Stimulated activated CD8-positive, alpha-beta memory T cell treated with anti-CD3 and anti-CD28 coated beads, Interleukin-7, amount 100 ng/mL, for 1 hour (primary cell): ENCODE measurements at places on chromosomes 3 and 15.

DNA sequence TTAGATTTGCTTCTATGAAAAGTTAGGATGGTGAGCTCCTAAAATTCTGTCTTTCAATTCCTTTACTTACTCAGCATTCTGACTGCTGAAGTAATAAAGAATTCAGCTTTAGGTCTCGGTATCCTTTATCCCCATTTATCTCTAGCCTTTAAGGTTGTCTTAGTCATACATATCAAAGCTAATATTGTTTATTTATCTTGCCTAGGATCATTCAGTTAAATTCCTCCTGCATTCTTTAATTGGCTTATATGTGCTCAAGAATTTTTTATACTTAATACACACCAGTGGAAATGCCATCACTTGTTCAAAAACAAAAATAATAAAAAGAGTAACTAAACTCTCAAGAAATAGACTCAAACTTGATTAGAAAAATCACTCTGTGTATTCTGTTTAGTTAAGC, 507.0 kb downstream of the ZPLD1 start:
- DNase-seq: no peak

DNA sequence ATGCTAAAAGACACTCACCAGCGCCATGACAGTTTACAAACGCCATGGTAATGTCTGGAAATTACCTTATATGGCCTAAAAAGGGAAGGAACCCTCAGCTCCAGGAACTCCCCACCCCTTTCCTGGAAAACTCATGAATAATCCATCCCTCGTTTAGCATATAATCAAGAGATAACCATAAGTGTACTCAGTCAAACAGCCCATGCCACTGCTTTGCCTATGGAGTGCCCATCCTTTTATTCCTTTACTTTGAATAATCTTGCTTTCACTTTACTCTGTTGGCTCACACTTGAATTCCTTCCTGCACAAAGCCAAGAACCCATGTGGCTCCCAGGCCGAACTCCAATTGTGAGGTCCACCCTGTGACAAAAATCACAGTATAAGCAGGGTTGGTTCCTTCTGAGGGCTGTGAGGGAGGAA, 19.1 kb upstream of the FSTL1 start:
- DNase-seq: no peak

- no peak for DNase-seq
Measured at GRCh38 chr15:67776600-67776999, 48.7 kb upstream of the SKOR1 start.

GRCh38 chr3:44939581-44940036, 36.4 kb downstream of the ZDHHC3 start:
- DNase-seq: no peak

GRCh38 chr3:150402217-150402616, 5.9 kb upstream of the TSC22D2 start:
- DNase-seq: no peak

DNA sequence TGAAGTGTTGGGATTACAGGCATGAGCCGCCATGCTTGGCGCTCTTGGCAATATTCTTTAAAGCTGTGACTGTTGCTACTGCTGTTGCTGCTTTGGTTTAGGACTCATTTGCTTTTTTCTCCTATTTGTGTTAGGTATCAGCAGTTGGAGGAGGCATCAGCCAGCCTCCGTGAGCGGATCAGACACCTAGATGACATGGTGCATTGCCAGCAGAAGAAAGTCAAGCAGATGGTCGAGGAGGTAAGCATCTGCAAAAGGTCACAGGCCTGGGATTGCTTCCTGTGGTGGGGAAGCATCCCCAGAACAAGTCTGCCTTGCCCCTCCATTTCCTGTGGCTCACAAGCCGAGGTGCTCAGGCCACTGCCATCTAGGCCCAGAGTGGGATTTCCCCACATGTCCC, 47.6 kb downstream of the MYZAP start:
- DNase-seq: no peak

DNA sequence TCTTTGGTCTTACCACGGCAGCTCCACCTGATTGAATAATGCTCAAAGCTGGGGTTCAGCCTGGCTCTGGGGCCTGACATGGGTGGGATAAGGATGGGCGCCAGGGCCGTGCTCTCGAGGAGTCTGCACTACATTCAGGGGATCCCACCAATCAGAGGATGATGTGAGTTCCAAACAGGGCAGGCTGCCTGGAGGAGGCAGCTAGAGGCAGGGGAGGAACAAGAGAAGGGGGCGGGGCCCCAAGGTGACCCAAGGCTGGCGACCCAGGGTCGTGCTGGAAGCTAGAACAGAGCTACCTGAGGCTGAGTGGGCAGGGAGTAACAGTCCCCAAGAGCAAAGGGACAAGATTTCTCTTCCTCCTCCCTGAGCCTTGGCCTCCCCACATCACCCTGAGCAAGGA, 56.1 kb downstream of the PCSK6 start:
- DNase-seq: no peak

- DNase-seq: no peak
Measured at GRCh38 chr3:30294241-30294667, 312.1 kb upstream of the TGFBR2 start.

DNA sequence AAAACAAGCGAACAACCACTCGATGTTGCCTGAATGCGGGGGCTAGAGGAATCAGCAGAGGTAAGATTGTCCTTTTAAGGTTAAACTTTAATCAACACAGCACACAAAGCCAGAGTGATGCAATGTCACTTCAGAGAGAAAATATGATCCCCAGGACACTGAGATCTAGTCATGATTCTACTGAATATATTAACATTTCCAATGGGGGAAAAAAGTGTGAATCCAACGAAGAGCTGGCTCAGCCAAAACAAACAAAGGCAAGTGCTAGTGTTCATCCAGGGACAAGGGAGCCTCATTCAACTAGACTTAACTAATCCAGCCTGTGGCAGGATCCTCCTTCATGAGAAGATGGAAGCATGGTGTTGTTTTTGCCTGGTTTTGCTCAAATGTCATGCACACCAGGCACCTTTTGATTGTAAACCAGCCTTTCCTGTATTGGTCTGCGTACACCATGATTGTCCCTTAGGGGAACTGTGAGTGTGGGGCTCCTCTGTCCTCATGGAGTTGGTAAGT, 35.8 kb downstream of the SCG5 start:
- no peak for DNase-seq

GRCh38 chr15:38391191-38391590, 62.7 kb upstream of the FAM98B start:
- no peak for DNase-seq

DNA sequence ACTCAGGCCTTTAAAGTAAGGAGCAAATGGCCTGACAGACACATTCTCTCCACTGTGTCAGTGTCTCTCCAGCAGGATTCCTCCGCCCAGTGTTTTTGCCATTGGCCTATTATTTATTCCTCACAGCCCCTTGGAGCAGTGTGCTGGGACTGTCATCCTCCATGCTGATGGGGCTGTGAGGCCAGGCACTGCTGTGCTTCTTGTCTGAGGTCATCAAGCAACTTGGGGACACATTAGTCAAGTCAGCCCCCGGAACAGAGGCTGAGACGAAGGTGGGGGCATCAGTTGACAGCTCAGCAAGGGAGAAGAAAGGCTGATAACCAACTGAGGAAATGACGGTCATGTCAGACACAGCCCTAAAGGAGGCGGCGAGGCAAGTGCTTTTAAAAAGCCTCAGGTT, 67.4 kb downstream of the XXYLT1 start:
- DNase-seq: no peak

- DNase-seq: no peak
Measured at GRCh38 chr3:112759681-112760080, 87.0 kb downstream of the CD200R1L start.

GRCh38 chr15:90184786-90185704, 16.1 kb upstream of the SEMA4B start:
- DNase-seq: no peak

- DNase-seq: no peak
Measured at GRCh38 chr15:91694831-91695210, 158.7 kb upstream of the SLCO3A1 start.

- DNase-seq: no peak
Measured at GRCh38 chr3:32224016-32224516, 14.4 kb upstream of the CMTM8 start.

GRCh38 chr15:38975282-38975990, 410.8 kb upstream of the RASGRP1 start:
- no peak for DNase-seq

DNA sequence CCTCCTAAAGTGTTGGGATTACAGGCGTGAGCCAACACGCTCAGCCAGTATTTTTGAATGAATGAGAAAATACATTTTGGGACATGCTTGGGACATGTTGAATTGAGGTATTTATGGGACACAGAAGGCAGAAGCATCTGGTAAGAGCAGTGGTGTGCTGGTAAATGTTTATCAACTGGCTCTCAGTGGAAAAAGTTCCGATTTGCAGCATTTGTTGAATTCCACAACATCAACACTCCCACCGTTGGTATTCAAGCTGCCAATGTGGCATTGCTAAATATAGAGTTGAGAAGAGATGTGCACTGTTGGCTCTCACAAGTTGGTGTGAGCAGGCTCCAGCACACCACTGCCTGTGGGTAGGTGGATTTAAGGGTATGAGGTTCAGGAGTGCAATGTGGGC, 35.8 kb upstream of the LRRFIP2 start:
- DNase-seq: no peak

DNA sequence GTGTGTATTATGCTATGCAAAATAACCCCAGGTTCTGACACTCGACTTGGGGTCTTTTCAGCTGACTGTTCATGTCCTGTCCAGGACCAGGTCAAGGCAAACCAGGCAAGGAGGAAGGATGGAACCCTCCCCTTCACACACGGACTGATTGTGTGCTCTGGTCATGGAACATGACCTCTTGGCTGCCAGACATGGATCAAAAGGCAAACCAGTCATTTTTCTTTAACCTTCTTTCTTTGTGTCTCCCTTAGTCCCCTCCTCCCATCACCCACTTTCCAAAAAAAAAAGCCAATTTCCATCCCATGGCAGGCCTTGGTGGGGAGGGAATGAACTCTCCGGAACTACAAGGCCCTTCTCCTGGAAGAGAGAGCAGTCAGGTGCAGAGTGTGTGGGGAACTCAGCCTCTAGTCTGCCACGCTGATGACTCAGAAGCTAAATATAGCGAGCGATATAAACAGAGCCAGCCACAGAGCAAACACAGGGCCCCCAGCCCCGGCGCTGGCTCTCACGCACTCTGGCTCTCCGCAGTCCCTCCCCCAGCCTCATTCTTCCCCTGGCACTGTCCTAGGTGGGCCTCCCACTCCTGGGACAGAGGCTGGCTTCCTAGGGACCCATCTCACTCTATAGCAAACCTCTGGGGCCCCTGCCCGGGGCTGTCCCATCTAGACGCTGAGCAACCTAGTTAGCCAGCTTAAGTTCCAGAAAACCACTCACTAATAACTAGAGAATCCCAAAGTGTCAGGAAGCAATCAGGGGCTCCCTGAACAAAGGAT, 10.0 kb downstream of the BMF start:
- no peak for DNase-seq

DNA sequence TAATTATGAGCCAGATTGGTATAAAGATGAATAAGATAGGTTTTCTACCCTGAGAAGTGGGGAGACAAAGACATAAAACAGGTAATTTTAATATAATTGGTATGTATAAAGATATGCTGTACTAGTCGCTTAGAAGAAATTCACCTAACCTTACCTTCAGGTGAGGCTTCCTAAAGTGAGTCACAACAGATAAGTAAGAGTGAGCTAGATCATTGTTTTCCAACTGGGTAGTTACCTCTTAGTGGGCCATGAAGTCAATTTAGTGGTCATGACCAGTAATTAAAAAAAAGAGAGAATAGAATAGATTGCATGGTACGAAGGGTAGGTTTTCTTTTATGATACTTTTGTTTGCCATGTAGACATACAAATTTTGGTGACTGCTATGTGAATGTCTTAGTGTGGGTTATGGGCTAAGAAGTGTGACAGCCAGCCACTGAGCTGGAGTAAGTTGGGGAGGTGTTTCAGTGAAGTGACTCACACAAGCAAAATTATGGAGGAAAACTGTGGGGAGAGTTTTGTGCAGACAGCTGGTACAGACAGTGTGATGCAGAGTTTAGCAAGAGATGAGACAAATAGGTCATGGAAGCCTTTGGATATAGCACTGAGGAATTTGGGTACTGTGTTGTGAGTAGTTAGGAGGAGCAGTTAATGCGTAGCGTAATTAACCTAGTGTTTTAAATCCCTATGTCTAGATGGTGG, 8.2 kb downstream of the TRNT1 start:
- no peak for DNase-seq

- no peak for DNase-seq
Measured at GRCh38 chr3:153980252-153980590, 141.0 kb upstream of the ARHGEF26 start.

DNA sequence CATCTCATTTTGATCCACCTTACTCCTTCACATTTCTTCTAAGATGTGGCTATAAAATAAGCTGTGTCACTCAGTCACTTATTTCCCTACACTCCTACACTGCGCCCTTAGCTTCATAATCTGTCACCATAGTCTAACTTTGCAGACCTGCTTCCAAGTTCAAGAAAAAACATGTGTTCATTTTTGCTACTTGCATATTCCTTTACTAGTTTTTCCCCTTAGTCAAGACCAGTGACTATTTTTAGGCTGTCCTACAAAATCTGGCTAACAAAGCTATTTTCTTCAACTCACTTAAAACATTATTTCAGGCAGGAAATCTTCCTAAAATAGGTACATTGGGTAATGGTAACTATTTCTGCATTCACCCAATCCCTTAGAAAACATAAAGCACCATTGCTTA, 272.5 kb downstream of the TBC1D5 start:
- no peak for DNase-seq

DNA sequence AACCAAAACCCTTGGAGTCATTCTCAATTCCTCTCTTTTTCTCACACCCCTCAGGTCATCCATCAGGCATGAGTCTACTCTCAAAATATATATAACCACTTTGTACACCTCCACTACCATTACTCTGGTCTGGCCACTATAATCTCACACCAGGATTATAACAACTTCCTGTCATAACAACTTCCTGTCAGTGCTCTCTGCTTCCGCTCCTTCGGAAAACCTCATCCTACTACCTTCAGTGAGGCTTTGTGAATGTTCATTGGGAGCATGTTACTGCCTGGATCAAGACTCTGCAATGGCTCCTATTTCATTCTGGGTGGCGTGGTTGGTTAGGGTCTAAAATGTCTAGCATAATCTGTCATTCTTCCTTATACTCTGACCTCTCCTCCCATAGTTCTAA, 447.4 kb downstream of the MAGI1 start:
- no peak for DNase-seq

DNA sequence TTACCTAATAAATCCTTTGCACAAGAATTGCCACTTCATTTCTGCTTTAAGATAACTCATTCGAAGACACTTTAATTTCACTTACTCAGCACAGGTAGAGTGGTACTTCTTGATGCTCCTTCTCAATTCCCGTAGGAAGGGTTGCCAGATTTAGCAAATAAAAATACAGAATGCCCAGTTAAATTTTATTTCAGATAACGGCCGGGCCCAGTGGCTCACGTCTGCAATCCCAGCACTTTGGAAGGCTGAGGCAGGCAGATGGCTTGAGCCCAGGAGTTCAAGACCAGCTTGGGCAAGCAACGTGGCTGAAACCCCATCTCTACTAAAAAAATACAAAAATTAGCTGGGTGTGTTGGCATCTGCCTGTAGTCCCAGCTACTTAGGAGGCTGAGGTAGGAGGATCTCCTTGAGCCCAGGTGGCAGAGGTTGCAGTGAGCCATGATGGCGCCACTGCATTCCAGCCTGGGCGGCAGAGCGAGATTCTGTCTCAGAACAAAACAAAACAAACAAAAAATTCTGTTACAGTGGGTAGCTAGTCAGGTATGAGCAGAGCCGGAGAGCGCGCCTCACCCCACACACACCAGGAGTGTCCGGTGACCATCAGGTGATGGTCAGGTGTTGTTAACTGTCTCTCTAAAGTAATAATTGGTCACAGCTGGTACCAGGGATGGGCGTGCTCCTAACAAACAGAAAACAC, 92.8 kb downstream of the DNAH12 start:
- DNase-seq: no peak
